ENCODE measurements at places on chromosomes 2 and 18. TPM values are rescaled to one million over a fixed set of nuclear protein-coding genes. Genes with fewer than 3 reads are reported as not detected.

The RSAD2 gene
- 2.0 TPM for total RNA-seq

The PRKAG3 gene
- not detected for total RNA-seq

The SEMA4F gene
- 13.8 TPM for total RNA-seq

The CHST9 gene
- total RNA-seq: 3.9 TPM
